Gastroesophageal sphincter (tissue), 4 donors: ENCODE measurements at places on chromosomes 7 and 10. TPM values are rescaled to one million over a fixed set of nuclear protein-coding genes. Genes with fewer than 3 reads are reported as not detected.

DNA sequence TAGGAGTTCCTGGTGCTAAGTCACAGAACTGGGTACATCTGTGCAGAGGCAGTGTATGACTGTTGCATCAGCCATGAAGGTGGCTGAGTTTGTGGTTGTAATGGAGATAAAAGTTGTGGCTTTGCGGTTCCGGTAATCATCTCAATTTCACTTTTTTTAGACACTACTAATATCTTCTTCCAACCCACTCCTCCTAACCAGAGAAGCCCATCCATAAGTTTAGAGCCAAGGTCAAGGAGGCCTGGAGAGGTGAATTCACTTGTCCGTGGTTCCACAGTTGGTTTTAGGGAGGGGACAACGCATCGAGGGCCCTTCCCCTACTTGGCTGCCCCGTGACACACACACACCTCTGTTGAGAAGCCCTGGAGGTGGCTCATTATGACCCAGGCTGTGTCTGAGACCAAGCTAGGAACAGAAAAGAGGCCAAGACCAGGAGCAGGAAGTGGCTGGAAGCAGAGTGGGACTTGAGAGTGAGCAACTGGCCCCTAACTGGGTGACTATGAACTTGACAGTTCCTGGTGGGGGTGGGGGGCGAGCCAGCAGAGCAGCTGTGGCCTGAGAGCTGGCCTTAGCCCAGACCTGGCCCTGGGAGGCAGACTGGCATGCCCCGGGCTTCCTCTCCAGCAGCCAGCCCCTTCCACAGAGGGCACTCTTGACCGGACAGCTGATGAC, 66.8 kb upstream of the COL13A1 start:
- ATAC-seq = no peak

GRCh38 chr10:99964791-99965190, 45.0 kb downstream of the DNMBP start:
- ATAC-seq = no peak

DNA sequence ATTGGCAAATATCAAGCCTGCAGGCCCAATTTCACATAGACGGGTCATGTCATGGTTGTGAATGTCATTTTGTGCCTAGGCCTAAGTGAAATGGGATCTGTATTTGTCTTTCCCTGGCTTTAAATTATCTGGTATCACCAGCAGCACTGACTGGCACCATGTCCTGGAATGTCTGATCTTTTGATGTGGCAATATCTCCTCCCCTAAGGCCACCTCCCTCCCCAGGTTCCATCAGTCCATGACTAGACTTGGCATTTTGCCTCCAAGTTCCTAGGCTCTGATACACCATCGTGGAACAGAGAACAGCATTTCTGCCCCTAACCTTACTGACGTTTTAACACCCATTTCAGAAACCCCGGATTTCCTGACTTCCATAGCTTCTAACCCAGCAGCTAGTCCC, 513.9 kb downstream of the GALNT17 start:
- ATAC-seq = no peak

DNA sequence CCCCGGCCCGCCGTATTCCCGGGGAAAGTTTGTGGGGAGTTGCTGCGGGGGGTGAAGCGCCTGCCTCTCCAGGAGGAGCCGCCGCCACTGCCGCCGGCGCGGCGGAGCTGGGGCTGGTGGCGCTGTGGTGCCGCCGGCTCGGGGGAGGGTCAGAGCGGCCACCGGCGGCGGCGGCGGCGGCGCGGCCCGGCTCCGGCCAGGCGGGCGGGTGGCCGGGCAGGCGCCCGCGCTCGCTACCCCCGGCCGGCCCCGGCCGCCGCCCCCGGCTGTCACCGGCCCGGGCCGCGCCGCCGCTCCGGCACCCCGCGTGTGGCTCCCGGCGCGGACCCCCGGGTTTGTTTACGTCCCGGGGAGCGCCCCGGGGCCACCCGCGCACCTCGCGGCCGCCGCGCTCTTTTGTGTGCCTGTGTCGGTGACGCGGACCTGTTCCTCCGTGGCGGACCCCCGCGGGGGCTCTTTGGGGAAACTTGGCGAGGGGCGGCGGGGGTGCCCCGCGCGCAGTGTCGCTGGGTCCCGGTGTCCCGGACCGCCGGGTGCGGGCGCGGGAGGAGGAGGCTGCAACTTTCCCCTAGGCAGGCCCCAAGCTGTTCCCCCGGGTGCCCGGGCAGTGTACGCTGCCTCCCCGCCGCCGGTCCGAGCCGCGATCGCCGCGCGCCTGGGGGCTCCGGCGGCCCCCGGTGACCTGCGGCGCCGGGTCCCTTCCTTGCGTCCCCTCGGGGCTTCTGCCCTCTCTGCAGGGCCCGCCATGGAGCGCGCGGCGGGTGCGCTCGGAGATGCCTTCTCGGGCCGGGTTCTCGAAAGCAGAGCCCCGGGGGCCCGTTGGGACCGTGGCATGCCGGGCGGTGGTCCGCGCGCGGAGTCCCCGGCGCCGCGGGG, 593 bp upstream of the CUX1 start:
- ATAC-seq = peak; percentile 44

GRCh38 chr7:75843613-75844116, 30.1 kb upstream of the CCL24 start:
- ATAC-seq = no peak

DNA sequence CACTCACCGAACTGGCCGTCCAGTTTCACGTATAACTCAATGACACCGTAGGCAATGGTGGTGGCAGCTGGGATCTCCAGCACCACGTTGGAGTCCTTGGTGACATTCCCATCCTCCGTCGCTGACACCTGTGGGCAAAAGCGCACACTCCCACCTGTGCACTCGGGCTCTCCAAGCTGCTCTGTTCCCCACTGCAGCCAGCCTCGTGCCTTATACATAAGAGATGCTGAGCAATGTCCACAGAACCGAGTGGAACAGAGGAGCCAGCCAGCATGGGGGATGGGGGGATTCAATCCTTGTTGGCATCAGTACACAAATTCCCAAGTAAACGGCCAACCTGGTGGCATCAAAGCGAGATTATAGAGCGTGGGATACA, 40.0 kb downstream of the GSDME start:
- ATAC-seq = no peak

GRCh38 chr10:82136103-82136502, 261.1 kb downstream of the NRG3 start:
- ATAC-seq = no peak

DNA sequence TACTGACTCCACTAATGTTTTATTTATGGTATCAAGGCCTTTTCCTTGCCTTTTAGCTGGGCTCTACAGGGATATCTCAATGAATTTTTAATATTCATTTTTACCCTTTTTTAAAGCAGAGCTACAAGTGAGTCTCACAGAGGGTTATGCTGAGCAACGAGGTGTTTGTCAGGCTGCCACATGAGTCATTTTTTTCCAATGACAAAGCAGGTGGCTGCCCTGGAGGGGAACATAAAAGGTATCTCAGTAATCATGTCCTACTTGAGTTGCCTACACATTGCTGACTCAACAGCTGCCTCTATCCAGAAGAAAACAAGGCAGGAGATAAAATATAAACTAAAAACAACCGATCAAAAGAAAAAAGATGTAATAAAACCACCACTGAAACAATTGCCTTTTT, 1004.9 kb upstream of the POT1 start:
- ATAC-seq = no peak

- ATAC-seq = no peak
Measured at GRCh38 chr10:35339942-35340341, 3.6 kb downstream of the CCNY start.

ABCC2 gene
- total RNA-seq = 0.46 TPM
